ENCODE measurements at places on chromosomes 13 and 19.
A peak's percentile ranks its signal among the peaks of the same experiment; 100 is the strongest.

DNA sequence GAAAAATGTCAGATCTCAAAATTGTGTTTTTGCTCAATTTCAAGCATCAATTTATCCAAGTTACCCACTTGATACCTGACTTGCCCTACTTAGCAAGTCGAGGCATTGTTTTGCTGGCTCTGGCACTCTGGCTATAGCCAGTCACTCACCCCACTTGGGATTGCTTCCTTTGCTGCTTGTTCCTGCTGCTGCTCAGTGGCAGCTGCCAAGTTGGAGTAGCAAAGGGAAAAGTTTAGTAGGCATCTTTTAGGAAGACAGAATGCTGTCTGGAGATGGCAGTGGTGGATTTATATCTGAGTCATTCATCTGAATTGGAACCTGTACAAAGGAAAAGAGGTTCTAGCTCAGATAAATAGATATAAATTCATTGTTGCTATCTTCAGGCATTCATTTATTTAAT, 41.2 kb downstream of the PCCA start:
- no peak for DNase-seq

DNA sequence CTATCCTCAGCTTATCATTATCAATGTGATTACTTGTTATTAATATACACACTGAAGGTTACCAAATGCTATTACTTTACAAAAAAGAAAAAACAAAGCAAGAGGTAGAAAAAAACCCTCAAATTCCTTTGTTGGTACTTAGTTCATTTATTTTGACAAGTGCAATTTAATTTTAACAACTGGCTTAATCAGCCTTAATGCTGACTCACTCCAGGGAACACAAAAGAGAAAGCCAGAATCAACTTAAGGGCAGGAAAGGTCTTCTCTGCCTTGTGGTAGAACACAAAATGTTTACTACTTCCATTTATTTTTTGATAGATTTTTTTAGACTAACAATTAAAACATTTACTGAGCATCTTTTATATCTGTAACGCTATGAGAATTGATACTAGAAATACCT, 417.1 kb downstream of the PCDH17 start:
- no peak for DNase-seq

DNA sequence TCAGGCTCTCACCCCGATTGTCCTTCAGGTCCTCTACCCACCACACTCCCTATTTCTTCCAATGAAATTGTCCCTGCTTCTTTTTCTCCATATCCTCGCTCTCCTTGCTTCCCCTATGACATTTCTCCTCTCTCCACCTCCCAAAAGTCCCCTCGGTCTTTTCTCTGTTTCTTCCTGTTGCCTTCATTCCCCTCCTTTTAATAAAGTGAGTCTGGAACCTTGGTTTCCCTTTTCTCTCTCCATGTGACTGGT, 676 bp upstream of the ZNF574 start:
- no peak for DNase-seq

GRCh38 chr13:110433014-110433413, 125.9 kb downstream of the COL4A2 start:
- no peak for DNase-seq

- no peak for DNase-seq
Measured at GRCh38 chr13:100515410-100515800, 73.2 kb downstream of the GGACT start.

DNA sequence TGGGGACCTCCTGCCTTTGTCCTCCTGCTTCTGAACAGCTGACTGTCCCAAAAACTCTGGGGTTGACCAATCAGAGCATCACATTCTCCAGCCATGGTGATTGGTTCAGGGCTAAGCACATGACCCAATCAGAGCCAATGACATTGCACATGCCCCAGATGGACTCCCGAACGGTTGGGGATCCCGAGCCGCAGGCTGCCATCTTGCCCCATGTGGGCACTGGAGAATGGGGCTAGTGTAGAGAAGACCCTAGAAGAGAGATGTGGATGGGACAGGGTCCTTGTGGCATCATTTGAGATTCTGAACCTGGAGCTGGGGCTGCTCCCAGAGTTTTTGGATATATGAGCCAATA, 31.3 kb upstream of the PEPD start:
- DNase-seq, result no peak

DNA sequence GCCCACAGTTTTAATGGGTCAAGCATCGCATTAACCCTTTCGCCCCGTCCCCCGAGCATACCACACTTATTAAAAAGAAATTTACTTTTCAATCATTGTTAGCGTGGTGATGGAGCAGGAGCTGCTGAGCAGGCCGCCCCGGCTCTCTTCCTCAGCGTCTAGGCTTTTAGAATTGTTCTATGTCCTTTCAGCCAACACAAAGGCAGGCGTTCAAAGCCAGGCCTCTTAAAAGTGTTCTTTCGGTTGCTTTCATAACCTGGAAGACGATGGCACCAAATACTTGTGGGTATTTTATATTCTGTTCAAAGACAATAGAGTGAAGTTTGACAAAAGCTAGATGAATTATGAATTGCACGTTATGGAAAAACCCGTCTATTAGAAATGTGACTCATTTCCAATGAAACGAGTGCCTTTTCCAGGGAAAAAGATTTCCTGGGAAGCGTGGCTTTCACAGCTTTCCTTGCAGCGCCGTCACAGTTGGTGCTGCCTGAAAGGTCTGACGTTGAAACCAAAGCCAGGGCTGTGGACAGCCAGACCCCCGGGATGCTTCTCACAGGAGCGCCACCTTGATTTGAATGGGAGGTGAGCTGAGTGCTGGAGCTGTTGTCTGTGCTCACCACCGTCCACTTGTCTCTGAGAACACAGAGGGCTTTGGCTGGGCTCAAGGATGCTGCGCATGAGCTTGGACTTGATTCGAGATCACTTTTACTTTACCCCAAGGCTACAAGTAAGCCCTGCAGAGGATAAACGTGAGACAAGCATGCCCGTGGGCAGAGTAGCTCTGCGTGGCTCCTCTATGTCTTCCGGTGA, 78.8 kb downstream of the SOX1 start:
- DNase-seq, result no peak

- no peak for DNase-seq
Measured at GRCh38 chr19:13600091-13600490, 93.8 kb upstream of the CACNA1A start.

- DNase-seq, result no peak
Measured at GRCh38 chr19:16814526-16815100, 14.6 kb upstream of the SIN3B start.

- no peak for DNase-seq
Measured at GRCh38 chr19:1103132-1103707, 574 bp upstream of the GPX4 start.

DNA sequence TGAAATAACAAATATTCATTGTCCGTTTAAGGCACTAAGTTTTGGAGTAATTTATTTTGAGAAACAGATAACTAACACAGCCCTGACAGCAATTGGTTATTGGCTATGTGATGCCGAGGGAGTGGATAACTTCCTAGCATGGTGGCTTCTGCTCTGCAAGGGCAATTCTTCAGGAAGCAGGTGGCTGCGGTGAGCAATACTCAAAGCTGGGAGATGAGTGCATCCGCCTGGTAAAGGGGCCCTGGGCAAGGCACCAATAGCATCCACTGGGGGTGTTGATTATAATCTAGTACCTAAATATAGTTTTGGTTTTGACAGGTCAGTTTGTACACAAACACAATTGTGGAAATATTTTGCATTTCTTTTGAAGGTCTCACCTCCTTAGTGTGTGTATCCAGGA, 41.0 kb downstream of the CCDC70 start:
- no peak for DNase-seq

- no peak for DNase-seq
Measured at GRCh38 chr19:19343016-19343362, 22.4 kb downstream of the MAU2 start.

GRCh38 chr13:93806861-93807260, 580.3 kb downstream of the GPC6 start:
- no peak for DNase-seq

DNA sequence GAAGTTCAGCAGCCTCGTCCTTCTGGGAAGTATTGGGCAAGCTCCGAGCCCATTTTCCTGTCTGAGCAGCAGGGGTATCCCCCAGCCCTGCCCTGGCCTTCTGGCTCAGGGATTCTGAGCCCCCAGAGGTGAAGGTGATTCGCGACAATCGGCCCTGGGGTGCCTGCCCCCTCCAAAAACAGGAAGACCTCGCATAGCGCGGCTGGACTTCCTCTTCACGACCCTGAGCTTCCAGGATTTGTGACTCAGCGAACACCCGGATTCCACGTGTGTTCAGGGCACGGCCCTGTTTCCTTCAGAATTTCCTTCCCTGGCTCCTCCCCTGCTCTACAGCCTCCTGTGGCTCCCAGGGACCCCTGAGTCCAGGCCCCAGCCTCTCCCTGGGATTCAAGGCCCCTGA, at the start of gene SEMA6B:
Gene SEMA6B (minus strand): TSS at position 116 of the 400 bp plus-strand sequence. CDS start 1,227 bp downstream, outside the sequence.
- DNase-seq, result no peak

DNA sequence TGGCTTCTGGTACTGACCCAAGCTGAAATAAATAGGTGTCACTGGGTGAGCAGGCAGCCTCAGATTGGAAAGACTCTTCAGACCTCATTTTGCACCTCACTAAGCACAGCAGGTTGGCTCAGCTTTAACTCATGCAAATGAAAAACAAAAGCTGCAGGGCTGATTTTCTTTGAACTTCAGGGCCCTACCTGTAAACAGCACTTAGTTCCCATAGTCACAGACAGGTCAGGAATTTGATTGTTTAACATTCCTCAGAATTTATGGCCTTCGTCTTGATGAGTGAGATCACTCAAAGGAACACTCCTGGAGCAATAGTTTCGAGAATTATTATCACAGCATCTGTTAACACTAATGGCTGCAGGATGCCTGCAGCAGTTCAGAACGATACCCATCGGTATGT, 718.5 kb downstream of the EFNB2 start:
- no peak for DNase-seq

GRCh38 chr13:110876609-110877008, 38.3 kb downstream of the ANKRD10 start:
- no peak for DNase-seq

GRCh38 chr13:83691966-83692365, 190.3 kb downstream of the SLITRK1 start:
- DNase-seq, result no peak

DNA sequence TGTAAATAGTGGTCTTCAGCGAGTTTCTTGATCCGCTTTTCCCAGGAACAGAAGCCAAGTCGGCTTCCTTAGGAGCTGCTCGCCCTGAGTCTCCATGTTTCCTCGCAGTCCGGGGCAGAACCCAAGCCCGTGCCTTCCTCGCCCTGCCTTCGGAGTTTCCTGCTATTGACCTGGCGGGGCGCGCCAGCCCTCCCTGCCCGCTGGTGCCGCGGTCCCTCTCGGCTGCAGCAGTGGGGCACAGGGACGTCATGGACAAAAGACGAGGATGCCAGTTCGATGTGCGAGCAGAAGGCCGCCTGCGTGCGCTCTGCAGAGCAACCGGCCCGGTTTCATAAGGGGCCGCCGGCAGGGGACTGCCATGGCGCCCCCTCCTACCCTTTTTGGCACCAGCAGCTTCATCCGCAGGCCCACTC, 156.6 kb downstream of the TM9SF2 start:
- DNase-seq, result peak; percentile 4

- DNase-seq, result no peak
Measured at GRCh38 chr19:44438441-44438840, 9.8 kb downstream of the ZNF229 start.

- no peak for DNase-seq
Measured at GRCh38 chr13:103839460-103839859, 773.2 kb upstream of the SLC10A2 start.

Data from CD4-positive, alpha-beta T cell treated with Interleukin-15 for 4 hours (primary cell).